Epithelial cell of esophagus (primary cell): ENCODE measurements at places on chromosomes 12 and 14.

- no peak for DNase-seq
Measured at GRCh38 chr12:118925407-118925806, 55.9 kb upstream of the SRRM4 start.

DNA sequence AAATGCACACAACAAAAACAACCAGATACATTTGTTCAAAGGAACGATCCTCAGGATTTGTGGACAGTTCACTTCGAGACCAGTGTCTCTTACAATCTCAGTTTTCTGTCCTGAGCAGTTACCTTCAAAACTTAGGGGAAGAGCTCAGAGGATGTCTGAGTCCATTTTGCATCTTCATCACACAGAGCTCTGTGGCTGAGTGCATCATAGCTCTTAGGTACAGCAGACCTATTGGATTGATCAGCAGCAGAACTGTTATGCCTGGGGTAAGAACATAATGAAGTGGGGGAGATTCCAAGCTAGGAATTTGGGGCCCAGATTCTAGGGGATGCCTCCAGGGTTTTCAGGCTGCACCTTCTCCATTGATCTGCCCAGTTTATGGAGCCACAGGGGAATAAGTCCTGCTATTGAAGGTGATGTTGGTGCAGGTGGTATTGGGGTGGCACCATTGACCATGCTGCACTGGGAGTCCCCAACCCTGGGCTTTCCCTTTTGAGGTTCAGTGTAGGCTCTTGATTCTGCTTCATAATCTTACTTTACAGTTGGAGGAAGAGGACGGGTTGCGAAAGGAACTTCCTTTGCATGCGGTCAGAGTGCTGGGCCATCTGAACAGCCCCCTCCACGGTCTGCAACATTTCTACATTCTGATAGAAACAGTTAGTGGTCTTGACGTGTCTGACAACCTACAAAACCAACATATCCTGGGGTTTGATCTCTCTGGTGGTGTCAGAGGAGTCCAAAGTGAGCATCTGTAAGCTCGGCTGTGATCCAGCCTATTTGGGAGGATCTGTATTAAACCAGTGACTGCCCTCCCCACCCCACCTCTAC lies 112.8 kb downstream of the CHST11 start:
- no peak for DNase-seq

DNA sequence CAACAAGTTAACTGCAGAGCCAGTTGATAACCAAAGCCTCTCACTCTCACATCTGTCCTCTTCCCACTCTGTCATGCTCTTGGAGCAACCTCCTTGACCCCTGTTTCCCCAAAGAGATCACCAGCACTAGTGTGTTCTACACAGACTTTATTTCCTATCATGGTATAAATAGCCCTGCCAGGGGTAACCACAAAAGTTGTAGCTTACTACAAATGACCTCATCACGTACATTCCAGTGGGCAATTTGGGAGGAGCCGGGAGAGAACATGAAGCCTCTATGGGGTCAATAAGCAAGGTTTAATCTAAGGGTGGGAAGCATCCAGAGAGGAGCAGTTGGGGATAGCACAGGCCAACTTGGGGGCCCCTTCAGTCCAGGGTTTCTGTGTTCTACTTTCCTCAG lies 186.5 kb downstream of the KCNA5 start:
- no peak for DNase-seq

GRCh38 chr14:73026243-73026844 lies 562 bp downstream of the ZFYVE1 start:
- DNase-seq, result no peak

DNA sequence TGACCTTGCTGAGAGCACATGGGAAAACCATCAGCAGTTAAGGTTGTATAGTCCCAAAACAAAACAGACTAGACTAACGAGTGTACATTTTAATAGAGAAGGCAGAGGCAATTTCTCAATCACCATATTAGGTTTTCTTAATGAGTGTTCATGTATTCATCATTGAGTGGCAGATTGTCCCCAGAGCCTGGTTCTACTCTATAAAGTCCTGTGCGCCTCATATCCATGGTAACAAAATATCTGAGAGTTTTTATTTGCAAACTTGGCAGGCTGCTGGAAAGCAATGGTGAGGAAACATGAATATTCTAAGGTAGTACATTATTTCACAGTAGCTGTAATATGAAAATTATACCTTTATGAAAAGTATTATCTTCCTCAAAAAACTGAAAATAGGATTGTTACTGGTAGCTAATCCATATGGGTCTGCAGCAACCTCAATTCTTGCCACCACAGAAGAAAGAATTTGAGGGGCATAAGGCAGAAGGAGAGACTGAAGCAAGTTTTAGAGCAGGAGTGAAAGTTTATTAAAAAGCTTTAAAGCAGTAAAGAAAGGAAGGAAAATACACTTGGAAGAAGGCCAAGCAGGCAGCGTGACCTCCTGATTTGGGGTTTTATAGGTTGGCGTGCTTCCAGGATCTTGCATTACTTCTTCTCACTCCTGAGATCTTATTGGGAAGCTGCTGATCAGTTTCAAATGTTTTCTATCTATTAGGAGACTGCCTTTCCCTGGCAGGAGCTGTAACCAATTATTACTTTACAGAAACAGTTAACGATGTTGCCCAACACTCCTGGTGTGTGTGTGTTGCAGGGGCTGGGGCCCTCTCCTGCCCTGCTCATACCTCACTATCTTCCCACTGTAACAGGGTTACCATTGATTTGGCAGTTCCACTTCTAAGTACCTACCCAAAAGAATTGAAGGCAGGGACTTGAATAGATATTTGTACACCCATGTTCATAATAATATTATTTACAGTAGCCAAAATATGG lies 154.0 kb upstream of the NUDT4 start:
- peak; percentile 32 for DNase-seq

- DNase-seq, result peak; percentile 16
Measured at GRCh38 chr14:21894003-21894897, 220.6 kb upstream of the OR4E1 start.

GRCh38 chr12:75482646-75483045 lies 2.1 kb downstream of the GLIPR1 start:
- no peak for DNase-seq

DNA sequence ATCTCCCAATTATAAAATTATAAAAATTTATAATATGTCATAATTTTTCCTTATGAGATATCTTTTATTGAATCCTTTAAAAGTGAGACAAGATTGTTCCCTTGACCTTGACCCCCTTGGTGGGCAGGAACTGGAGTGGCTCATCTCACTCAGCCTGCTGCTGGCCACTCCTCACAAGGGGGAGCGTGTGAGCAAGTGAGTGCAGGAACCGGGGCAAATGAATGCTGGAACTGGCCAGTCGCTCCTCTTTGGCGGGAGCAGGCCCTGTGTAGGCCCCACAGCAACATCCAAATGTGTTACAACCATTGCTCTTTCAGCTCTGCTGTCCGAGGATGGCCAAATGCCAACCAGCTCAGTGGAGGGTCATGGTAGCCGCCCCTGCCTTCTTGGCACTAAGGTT lies 178.8 kb downstream of the ETNK1 start:
- DNase-seq, result no peak

DNA sequence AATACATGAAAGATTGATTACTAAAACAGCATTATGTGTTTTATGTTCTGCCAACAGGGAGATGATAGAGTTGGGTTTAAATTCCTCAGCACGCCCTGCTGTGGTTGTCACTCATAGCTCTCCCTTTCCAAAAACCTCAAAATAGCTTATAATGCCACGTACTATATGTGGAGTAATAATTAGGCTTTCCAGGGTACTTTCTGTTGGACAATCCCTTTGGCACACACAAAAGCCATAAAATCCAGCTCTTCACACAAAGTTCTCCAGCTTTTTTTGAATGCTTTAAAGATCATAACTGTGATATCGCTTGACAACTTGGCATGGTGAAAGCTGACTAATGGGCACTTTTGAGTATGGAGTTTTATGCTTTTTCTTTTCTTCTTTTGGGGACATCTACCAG lies 145.3 kb upstream of the DCN start:
- no peak for DNase-seq

- peak; percentile 39 for DNase-seq
Measured at GRCh38 chr12:132427999-132428935, 61.7 kb upstream of the FBRSL1 start.

- DNase-seq, result no peak
Measured at GRCh38 chr12:15883536-15883935, 1.3 kb downstream of the STRAP start.

- no peak for DNase-seq
Measured at GRCh38 chr12:18387706-18388105, 126.4 kb downstream of the PIK3C2G start.
